ENCODE measurements at places on chromosomes 2 and 18. TPM values are rescaled to one million over a fixed set of nuclear protein-coding genes. Genes with fewer than 3 reads are reported as not detected.

The ASB18 gene
- not detected for total RNA-seq

The IMP4 gene
- 94.7 TPM for total RNA-seq

The RNPEPL1 gene
- 59.8 TPM for total RNA-seq

The CPS1 gene
- 1.2 TPM for total RNA-seq

The GDF7 gene
- total RNA-seq, result 7.8 TPM

The DYSF gene
- total RNA-seq, result 17.4 TPM

The DSG4 gene
- not detected for total RNA-seq

The LAMA1 gene
- 0.17 TPM for total RNA-seq

The HAAO gene
- 3.2 TPM for total RNA-seq

The TRABD2A gene
- total RNA-seq, result 3.0 TPM

The ALPI gene
- 0.17 TPM for total RNA-seq

The MATN3 gene
- 1.3 TPM for total RNA-seq

The CFC1 gene
- total RNA-seq, result not detected

DNA sequence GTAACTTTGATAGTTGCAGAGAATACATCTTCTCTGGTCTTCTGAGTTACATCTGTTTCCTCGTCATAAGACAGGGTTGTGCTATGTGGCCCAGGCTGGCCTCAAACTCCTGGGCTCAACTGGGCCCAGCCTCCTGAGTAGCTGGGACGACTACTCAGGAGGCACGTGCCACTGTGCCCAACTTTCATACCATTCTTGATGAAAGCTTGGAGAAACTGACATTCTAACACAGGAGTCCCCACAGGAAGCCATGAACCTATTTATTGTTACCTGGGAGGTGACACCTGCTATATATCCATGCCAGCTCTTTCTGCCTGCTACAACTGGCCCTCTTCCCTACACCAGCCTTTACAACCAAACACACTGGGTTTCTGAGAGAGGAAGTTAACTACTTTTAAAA lies 19.1 kb downstream of the EIF2AK3 start:
- no peak for DNase-seq

DNA sequence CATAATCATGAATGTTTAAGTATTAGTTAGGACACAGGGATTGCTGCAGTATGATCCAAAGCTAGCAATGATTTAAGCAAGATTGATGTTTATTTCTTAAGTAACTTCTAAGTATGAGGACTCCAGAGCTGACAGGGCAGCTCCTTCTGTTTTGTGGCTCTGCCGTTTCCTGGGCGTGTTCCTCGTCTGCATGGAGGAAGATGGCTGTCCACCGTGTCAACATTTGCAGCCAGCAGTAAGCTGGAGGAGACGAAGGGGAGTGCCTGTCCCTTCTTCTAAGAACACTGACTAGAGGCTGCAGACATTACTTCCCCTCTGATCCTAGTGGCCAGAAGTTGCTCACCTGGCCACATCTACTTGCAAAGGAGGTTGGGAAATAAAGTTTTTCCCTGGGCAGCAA lies 144.1 kb downstream of the MYO1B start:
- no peak for DNase-seq

DNA sequence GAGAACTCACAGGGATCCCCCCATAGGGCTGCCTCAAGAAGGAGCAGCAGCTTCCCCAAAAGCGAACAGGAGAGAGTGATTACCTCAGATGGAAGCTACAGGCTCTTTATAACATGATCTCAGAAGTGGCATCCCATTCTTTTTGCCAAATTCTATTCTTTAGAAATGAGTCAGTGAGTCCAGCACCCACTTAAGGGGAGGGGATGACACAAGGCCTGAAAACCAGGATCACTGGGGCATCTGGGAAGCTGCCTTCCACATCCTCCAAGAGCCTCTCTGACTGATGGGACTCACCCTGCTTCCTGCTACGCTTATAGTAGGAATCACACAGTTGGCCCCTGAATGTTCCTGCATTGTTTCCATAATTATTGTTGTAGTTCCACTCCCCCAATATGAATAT lies 96.5 kb downstream of the MAPK4 start:
- DNase-seq, result no peak

- peak; percentile 47 for DNase-seq
Observed at GRCh38 chr2:45121236-45121927, 112.1 kb upstream of the SIX2 start.

- DNase-seq, result no peak
Observed at GRCh38 chr2:51695531-51695930, 663.6 kb upstream of the NRXN1 start.

- DNase-seq, result no peak
Observed at GRCh38 chr2:119841550-119841949, 81.8 kb downstream of the PTPN4 start.

GRCh38 chr18:33596178-33596854 lies 18.3 kb downstream of the ASXL3 start:
- DNase-seq, result no peak

- DNase-seq, result no peak
Observed at GRCh38 chr2:16680304-16680703, 14.7 kb upstream of the CYRIA start.

DNA sequence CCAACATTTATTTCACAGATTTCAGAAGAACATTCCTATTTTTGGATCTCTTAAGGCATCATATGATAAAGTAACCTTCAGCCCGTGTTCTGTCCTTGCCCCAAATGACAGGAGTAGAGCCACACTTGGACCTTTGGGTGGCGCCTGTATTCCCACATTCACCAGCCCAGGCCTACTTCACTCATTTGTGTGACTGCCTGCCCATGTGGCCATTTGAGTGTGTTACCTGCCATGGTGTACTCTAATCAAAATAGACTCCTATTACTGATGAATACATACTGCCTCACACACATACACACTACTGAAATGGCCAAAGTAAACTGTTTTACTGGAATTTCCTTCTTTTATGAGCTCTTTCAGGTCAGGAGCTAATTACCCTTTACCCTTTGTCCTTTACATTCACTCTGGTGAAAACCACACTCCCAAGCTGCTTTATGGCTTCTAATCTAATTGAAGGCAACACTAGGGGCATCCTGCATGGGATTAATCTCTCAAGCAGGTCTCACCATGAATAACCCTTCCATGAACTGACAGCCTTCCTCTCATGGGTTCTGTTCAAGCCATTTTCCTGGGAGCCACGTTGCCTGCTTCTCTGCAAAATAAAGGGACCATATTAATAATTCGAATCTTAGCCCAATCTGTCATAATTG lies 271.0 kb upstream of the GALNT5 start:
- no peak for DNase-seq

DNA sequence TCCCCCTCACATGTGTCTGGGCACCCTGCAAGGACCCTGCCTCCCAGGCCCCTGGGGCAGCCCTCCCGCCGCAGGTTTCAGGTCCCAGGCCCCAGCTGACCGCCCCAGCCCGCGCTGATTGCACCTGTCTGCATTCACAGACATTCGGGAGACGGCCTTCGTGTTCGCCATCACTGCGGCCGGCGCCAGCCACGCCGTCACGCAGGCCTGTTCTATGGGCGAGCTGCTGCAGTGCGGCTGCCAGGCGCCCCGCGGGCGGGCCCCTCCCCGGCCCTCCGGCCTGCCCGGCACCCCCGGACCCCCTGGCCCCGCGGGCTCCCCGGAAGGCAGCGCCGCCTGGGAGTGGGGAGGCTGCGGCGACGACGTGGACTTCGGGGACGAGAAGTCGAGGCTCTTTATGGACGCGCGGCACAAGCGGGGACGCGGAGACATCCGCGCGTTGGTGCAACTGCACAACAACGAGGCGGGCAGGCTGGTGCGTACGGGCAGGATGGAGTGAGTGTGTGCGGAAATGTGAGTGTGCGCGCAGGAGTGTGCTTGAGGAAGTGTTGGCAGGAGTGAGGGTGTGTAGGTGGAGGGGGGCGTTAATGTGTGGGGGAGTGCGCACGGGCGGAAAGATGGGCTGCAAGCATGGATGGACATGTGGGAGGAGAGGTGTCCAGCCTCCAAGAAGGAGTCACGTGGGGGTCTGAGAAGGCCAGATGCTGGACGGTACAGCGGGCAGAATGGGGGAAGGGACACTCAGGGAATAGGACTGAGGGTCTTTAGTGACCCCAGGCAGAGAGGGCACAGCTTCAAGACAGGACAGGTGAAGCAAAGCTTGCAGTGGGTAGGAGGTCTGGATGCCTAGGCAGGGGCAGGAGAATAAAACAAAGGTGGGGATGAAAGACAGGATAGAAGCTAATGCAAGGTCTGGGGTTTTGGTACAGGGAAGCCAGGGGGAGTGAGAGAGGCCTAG lies 9.0 kb upstream of the WNT10A start:
- no peak for DNase-seq

GRCh38 chr2:205967391-205968075 lies 118.4 kb downstream of the INO80D start:
- DNase-seq, result no peak

DNA sequence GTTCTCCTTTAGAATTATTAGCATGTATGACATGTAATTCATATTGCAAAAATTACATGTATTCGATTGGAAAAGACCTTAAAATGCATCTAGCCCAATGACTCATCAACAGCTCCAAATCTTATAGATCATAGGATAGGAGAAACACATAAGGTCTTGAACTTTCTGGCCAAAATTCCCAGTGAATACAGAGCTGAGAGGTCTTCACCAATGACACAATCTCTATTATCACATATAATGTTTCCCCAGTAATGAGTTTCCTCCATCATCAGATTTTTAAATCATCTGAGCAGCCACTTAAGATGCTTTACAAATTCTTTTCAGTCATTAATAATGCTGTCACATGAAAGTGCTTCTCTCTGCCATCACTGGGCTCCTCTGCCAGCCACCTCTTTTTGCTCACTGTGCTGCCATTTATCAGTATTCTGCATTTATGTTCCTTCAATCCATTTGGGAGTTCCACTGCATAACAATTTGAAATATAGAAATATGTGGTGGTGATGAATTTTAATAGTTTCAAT lies 804.9 kb downstream of the SUCLG1 start:
- DNase-seq, result no peak

GRCh38 chr18:13370995-13371625 lies 152.6 kb downstream of the LDLRAD4 start:
- DNase-seq, result peak; percentile 70

- no peak for DNase-seq
Observed at GRCh38 chr2:205484764-205485163, 197.5 kb upstream of the NRP2 start.

- DNase-seq, result no peak
Observed at GRCh38 chr2:52862801-52863200, 904.8 kb upstream of the CHAC2 start.

DNA sequence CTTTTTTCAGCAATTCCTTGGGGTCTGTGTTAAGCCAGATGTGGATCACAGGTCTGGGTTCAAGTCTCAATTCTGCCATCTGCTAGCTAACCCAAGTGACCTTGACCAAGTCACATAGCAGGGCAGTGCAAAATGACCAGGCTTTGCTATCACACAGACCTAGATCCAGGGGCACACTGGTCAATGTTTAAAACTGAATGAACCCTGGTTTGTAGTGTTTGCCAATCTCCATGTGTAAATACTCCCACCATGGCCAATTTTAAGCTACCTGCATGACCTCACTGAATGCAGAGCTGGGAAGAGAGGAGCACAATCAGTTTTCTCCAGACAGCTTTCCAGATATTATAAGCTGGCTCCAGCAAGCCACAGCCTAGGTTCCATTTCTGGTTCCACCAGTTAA lies 142.9 kb downstream of the CHST9 start:
- DNase-seq, result no peak

DNA sequence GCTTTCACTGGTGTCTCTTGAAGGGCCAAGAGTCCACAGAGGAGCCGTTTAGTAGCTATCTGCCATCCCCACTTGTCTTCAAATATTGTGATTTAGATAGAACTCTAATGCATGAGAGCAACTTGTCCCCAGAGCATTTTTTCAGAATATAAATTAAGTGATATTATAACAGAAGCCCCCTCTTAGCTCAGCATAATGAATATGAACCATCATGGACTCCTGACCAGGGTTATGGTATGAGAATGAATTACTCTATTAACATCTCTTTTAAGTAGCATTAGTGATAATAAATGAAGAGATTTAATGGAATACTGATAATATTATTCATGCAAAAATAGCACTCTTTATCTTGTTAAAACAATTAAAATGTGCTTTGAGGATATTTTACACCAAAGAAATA lies 709.6 kb downstream of the GALR1 start:
- no peak for DNase-seq

GRCh38 chr2:217950401-217950871 lies 52.4 kb downstream of the TNS1 start:
- no peak for DNase-seq

GRCh38 chr18:58590839-58591238 lies 38.1 kb downstream of the ALPK2 start:
- no peak for DNase-seq

DNA sequence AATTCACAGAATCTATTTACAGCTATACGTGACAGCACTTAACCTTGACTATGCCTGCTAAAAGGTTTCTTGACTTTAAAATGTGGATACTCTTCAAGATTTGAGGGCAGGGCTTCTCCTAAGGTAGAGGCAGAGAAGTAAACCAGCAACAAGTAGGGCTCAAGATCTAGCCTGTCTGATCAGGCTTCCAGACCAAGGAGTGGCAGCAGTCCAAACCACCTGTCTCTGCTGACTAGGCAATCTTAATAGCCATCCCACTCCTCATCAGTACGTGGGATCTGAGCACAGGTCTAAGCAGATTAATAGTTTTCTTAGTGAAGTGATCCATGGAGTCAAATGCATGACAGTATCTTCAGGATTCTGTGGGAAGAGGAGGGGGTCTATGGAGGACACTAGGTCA lies 100.4 kb downstream of the GPD2 start:
- DNase-seq, result no peak

DNA sequence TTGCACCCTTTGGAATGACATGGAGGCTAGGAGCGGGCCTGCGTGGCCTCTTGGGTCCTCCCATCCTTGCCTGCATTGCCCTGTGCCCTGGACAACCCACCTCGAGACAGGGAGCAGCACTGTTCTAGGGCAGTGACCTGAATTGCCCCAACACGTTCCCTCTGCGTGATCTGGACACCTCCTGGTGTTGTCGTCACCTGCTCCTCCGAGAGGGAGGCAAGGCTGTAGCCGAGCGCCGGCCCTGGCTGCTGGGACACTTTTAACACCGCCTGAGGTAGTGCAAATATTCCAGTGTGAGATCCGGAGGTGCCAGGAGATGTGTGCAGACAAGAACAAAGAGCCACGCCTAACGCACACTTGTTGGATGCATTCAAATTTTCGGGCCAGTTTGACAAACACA lies 131.5 kb downstream of the SMAD7 start:
- DNase-seq, result no peak

Data from esophagus muscularis mucosa (tissue), 4 donors.